ENCODE measurements at places on chromosomes 13 and 19. TPM values are rescaled to one million over a fixed set of nuclear protein-coding genes. Genes with fewer than 3 reads are reported as not detected.

The RNF113B gene
- total RNA-seq, result not detected

The GIPR gene
- total RNA-seq, result 3.3 TPM

The CGB2 gene
- total RNA-seq, result 0.41 TPM

The STXBP2 gene
- 38.6 TPM for total RNA-seq

The NLRP11 gene
- total RNA-seq, result not detected

The NLRP4 gene
- not detected for total RNA-seq

The CEACAM21 gene
- not detected for total RNA-seq

The LILRB3 gene
- total RNA-seq, result 0.07 TPM

The PEX11G gene
- total RNA-seq, result 1.7 TPM

All from A549 treated with ZK216348 at 1 μM for 4 hours (cell line).